Activated T-cell treated with anti-CD3 and anti-CD28 coated beads, Interleukin-2, amount 50 U/mL, for 72 hours (primary cell): ENCODE measurements at places on chromosomes 13 and 19. TPM values are rescaled to one million over a fixed set of nuclear protein-coding genes. Genes with fewer than 3 reads are reported as not detected.

DNA sequence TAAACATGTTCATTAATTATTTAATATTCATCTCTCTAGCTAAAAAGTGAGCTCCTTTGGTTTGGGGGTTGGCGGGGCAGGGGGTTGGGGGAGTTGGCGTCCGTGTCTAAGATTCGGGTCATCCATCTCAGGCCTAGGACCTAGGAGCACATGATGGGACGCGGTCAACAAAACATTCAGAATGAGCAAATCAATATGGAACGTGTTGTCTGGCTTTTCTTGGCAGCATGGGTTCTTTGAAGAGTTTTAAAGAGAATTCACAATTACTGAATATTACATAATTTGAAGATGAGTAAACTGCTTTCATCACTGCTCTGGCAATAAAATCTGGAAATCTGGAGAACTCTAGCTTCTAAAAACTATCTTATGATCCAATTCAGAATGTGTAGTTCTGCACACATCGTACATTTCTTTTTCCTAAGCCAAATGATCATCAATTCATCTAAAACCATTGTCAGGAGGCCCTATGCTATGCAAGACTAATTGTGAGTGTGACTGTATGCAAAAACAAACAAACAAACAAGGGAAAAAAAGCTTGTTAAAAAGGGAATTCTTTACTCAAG is 5.4 kb upstream of the ARGLU1 start:
- no peaks in the 10 kb centered on the region for H3K27me3 ChIP-seq
- no peak overlapping the region for H3K4me3 ChIP-seq
- peaks cover 2% of the 10 kb centered on the region for H3K36me3 ChIP-seq
- DNase-seq: no peak
- no peak overlapping the region for H3K27ac ChIP-seq

DNA sequence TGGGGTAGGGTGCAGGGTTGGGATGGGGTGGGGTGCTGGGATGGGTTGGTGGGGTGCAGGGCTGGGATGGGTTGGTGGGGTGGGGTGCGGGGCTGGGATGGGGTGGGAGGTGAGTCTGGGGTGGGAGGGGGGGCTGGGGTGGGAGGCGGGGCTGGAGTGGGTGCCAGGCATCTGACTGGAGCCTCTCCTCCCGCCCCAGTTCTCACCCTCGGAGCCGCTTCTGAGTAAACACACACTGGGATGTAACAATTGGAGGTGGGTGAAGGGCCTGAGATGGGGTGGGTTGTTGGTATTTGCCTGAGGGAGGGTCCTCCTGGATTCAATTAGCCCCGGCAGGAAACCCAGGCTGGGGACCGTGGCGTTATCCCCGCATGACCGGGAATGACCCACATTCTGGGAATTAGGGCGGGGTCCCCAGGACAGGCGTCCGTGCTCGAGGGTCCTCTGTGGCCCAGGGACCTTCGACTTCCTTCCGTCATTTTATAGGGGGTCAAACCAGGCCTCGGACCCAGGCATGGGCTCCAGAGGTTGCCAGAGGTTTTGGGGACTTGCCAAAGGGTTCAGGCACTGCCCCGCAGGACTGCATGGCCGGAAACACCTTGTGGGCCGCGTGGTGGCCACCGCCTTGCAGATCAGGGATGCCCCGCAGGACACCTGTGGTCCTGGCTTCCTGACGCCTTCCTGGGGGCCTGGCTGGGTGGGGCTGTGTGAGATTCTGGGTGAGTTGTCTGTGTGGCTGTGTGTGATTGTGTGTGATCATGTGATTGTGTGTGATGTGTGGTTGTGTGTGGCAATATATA is 1.4 kb downstream of the TMPRSS9 start:
- peaks cover 13% of the 10 kb centered on the region for H3K27me3 ChIP-seq
- H3K27ac ChIP-seq: no peak overlapping the region
- no peaks in the 10 kb centered on the region for H3K4me1 ChIP-seq
- no peak for DNase-seq
- H3K36me3 ChIP-seq: peaks cover 3% of the 10 kb centered on the region

DNA sequence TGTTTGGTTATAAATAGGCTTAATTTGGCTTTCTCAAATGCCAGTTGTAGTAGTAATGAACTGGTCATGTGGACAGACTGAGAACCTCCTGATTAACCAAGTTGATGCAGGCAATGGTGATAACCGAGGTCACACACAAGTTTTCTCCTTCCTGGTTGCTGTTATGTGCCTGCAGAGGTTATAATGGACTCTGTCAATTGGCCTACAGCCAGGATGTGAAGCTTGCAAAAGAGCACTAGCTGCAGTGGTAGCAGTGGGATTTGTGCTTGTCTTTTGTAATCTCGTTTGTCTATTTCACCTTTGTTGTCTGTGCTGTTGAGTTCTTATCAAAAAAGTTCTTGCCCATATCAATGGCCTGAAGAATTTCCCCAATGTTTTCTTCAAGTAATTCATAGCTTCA is 20.6 kb downstream of the OR10H3 start:
- H3K4me1 ChIP-seq: no peaks in the 10 kb centered on the region
- H3K36me3 ChIP-seq: no peaks in the 10 kb centered on the region
- H3K4me3 ChIP-seq: no peak overlapping the region
- H3K27me3 ChIP-seq: peaks cover 59% of the 10 kb centered on the region
- no peak overlapping the region for H3K27ac ChIP-seq

DNA sequence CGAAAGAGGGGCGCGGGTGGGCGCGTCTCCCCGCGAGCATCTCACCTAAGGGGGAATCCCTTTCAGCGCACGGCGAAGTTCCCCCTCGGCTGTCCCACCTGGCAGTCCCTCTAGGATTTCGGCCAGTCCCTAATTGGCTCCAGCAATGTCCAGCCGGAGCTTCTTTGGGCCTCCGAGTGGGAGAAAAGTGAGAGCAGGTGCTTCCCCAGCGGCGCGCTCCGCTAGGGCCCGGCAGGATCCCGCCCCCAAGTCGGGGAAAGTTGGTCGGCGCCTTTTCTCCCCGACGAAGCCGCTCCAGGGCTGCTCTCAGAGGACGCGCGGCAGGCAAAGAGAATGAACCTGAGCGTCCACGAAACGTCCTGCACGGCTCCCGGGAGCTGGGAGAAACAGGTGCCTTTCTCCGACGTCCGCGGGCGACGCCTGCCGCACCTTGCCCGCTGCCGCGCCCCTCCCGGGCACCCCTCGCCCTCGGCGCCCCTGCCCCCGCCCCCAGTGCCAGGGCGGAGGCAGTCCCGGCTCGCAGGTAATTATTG is 366 bp upstream of the KL start:
- no peaks in the 10 kb centered on the region for H3K36me3 ChIP-seq
- peaks cover 75% of the 10 kb centered on the region for H3K27me3 ChIP-seq
- peak; percentile 6 for DNase-seq
- peaks cover 16% of the 10 kb centered on the region for H3K4me1 ChIP-seq
- H3K27ac ChIP-seq: no peak overlapping the region

CD37 gene
- 262 TPM for total RNA-seq

PRKACA gene
- 75.0 TPM for total RNA-seq
